Activated CD4-positive, alpha-beta T cell treated with anti-CD3 and anti-CD28 coated beads, Interleukin-2, amount 50 U/mL, for 16 hours (primary cell): ENCODE measurements at places on chromosomes 16 and 17.

DNA sequence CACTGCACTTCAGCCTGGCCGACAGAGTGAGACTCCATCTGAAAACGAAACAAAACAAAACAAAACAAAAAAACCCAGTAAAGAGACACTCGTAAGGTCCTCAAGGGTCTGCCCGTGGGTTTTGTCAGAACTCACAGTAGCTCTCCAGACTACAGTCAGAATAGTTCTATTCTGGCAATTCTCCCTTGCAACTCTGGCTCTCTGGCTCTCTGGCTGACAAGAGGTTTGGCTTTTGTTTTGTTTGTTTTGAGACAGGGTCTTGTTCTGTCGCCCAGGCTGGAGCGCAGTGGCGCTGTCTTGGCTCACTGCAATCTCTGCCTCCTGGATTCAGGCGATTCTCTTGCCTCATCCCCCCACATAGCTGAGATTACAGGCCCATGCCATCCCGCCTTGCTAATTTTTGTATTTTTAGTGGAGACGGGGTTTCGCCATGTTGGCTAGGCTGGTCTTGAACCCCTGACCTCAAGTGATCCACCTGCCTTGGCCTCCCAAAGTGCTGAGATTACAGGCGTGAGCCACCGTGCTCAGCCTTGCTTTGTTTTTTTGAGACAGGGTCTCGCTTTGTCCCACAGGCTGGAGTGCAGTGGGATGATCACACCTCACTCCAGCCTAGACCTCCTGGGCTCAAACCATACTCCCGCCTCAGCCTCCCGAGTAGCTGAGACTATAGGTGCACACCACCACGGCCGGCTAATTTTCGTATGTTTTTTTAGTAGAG is 20.5 kb upstream of the CHP2 start:
- DNase-seq, result no peak

DNA sequence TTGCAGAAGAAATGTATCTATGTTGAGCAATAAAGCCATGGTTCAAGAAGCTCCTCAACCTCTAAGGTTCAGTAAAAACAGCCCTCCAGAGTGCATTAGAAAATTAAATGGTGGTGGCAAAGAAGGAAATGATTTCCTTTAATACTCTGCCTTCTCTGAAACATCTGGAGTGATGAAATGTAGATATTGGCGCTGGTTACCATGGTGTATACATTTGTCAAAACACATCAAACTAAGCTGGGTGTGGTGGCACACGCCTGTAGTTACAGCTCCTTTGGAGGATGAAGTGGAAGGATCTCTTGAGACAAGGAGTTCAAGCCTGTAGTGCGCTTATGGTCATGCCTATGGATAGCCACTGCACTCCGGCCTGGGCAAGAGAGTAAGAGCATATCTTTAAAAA is 6.0 kb downstream of the CAPNS2 start:
- no peak for DNase-seq

GRCh38 chr17:50867363-50868139 is 1.4 kb upstream of the TOB1 start:
- peak; percentile 93 for DNase-seq

DNA sequence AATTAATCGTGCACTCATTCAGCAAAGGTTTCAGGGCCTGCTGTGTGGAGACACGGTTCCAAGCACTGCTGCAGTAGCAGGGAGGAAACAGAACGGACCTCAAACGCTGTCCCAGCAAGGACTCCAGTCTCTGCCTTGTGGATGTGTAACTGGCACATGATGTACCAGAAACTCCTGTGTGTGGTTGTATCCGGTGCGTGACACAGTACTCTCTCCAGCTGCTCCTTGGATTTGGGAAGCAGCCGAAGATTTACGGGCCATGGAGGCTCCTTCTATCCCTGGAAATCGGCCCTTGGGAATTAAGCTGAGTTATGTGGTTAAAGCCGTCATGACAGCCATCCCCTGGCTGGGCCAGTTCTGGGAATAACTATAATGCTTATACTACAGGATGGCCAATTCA is 8.5 kb upstream of the ANKRD11 start:
- DNase-seq, result no peak

- no peak for DNase-seq
These were observed 6.2 kb downstream of the KATNB1 start for GRCh38 chr16:57741660-57742191.

GRCh38 chr16:29915590-29916247 is 10.3 kb downstream of the KCTD13 start:
- no peak for DNase-seq

GRCh38 chr17:73228748-73229236 is 32.9 kb downstream of the CPSF4L start:
- DNase-seq, result peak; percentile 74

GRCh38 chr16:1907226-1907860 is 10.9 kb downstream of the HS3ST6 start:
- no peak for DNase-seq

GRCh38 chr17:4087911-4088693 is 54.7 kb downstream of the ZZEF1 start:
- DNase-seq, result no peak

- no peak for DNase-seq
These were observed 6.5 kb upstream of the CARD14 start for GRCh38 chr17:80163336-80163735.

DNA sequence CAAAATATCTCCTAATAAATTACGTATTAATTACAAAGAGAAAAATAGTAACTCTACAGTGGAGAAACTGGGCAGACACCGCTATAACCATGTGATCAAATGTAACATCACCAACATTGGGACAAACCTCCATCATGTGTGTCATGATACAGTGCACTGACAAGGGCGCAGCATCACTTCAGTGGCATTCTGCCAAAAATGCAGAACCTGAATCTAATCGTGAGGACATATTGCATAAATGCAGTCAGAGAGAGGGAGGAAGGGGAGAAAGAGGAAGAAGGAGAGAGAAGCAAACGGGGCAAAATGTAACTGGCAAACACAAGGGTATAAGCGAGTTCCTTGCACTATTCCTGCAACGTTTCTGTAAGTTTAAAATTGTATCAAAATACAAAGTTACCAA is 74.2 kb upstream of the MARCHF10 start:
- no peak for DNase-seq

- no peak for DNase-seq
These were observed 1176.1 kb downstream of the CDH11 start for GRCh38 chr16:63945806-63946205.

DNA sequence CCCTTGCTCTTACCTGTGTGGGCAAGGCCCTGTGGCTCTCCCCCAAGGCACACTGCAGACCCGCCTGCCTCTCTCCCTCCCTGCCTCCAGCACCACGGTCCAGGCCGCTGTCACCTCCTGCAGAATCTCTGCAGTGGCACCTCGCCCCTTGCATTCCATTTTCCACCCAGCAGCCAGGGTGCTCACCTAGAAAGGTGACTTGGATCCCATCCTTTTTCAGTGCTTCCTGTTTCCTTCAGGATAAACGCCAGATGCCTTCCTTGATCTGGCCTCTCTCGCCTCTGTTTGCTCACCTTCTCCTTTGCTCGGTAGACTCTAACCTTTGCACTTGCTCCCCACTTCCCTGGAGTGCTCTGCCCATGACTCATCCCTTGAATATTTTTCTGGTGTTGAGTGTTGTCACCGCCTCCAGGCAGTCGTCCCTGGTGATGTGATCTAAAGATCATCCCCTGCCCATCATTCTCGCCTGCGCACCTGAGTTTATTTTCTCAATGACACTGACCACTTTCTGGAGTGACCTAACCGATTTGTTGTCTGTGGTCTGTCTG is 79.2 kb upstream of the LGALS9 start:
- DNase-seq, result no peak

- DNase-seq, result no peak
These were observed 6.8 kb downstream of the PRCD start for GRCh38 chr17:76546556-76547182.
